Epithelial cell of alveolus of lung (primary cell): ENCODE measurements at places on chromosomes 5 and 9. TPM values are rescaled to one million over a fixed set of nuclear protein-coding genes. Genes with fewer than 3 reads are reported as not detected.

The LPAR1 gene
- total RNA-seq, result 49.5 and 116 TPM in 2 replicates

The CDC20B gene
- total RNA-seq, result under 0.01 TPM in 1 of 2 replicates, not detected in the other

The TRIM36 gene
- 0.24 and 1.4 TPM in 2 replicates for total RNA-seq

The IFNA13 gene
- not detected in 2 replicates for total RNA-seq

The SARDH gene
- total RNA-seq, result 6.7 and 9.4 TPM in 2 replicates

The BHMT2 gene
- total RNA-seq, result 1.2 and 3.2 TPM in 2 replicates

The CDKN2B gene
- total RNA-seq, result 1.2 and 42.5 TPM in 2 replicates

The SPATA31A3 gene
- not detected in 2 replicates for total RNA-seq
